ENCODE measurements at places on chromosomes 12 and 14.

- DNase-seq = no peak
Observed at GRCh38 chr12:51448618-51449256, 24.1 kb downstream of the SLC4A8 start.

DNA sequence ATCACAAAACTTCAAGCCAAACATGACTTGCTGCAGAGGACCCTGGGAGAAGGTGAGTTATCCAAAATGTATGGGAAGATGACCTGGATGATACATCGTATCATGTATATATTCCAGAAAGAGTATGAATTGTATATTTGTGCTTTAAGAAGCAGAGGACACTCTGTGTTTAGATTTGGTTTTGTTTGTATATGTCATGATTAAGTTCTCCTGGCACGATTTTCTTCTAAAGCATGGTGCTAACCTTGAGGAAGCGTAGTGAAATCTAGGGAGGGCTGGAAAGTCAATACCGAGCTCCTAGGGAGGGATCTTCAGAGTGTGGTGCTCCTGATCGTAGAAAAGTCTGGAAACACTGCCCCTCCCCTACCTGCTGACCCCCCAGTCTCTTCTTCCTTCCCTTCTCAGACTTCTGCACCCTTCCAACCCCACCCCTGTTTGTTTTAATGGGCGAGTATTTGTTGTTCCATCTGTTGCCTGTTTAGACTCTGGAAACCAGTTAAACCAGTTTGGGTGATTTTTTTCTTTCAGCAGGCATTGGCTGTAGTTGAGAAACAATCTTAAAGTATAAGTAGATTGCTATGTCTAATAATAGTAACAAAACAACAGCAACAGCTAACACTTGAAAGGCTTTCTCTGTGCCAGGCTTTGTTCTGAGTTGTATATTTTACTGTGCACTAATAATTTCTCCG lies 141.6 kb downstream of the KICS2 start:
- no peak for DNase-seq

DNA sequence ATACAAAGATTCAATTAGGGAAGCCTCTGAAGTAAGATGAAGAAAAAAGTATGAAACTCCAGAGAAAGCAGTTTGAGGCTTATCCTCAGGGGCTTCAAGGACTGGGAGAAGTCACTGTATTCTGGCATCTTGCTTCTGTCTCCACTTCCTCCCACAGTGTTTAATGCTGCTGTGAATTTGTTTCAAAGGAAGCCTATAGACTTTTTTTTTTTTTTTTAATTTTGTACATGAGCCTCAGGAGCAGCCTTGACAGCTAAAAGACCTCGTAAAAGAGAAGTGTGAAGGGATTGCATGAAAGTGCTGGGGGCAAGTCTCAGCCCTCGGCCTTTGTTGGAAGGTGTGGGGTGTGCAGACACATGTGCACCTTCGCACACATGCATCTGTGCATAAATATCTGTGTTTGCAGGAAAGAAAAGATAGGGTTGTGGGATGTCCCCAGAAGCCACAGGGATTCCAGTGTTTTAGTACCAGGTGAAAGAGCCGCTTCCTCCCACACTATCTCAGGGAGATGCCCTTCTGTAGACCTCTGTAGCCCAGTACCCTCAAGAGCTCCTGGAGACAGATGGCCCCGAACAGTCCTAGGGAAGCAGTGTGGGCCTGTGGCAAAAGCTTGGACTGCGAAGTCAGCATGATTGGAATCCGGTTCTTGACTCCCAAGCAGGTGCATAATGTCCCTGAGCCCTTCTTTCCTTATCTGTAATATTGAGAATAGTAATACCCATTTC lies 193.5 kb upstream of the BCL2L14 start:
- DNase-seq = no peak

GRCh38 chr12:132866251-132866828 lies 21.1 kb downstream of the CHFR start:
- no peak for DNase-seq

GRCh38 chr14:23766737-23767401 lies 130.7 kb downstream of the DHRS2 start:
- DNase-seq = no peak

GRCh38 chr12:47078733-47079467 lies 521 bp upstream of the PCED1B start:
- DNase-seq = no peak

DNA sequence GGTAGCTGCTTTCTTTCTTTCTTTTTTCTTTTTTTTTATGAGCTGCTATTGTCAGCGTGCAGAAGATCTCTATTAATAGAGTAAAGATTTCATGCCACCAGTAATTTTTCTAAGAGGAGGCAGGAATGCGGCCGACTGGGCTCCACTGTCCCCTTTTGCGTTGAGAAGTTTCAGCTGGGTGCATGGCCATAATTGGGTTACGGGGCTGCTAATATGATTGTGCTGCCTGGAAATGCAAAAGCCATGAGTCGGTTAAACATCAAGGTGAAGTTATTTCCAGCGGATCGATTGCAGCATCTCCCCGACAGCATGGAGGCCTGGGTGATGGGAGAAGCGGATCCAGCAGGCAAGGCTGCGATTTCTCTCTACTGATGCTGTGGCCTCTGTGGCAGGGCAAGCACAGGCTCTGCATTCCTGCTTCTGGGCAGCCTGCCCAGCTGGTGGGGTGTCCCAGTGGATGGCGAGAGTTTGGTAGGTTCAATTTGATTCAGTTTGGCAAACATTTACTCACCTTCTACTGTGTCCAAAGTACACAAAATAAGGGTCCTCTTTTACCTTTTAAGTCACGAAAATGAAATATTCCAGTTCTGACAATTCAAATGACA lies 54.4 kb upstream of the PRMT8 start:
- DNase-seq = no peak

GRCh38 chr12:63968673-63969072 lies 124.2 kb downstream of the SRGAP1 start:
- DNase-seq = no peak

GRCh38 chr14:99541211-99541610 lies 60.0 kb downstream of the CCNK start:
- DNase-seq = no peak

DNA sequence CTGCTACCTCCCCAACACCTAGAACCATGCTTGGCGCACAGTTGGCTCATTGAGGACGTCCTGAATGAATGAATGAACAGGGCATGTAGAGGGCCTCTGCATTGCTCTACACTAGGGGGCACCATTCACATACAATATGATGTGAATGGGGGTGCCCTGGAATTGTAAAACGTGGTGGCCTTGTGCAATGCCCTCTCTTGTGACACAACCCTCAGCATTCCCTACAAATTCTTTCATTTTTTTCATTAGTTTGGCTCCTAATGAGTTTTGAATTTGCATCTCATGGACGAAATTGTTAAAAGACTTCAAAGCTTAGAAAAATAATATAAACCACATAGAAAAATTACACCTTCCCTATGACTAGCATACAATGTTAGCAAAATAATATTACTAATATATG lies 2.3 kb upstream of the DIO2 start:
- DNase-seq = no peak

GRCh38 chr12:62848418-62848817 lies 86.5 kb downstream of the PPM1H start:
- DNase-seq = no peak

DNA sequence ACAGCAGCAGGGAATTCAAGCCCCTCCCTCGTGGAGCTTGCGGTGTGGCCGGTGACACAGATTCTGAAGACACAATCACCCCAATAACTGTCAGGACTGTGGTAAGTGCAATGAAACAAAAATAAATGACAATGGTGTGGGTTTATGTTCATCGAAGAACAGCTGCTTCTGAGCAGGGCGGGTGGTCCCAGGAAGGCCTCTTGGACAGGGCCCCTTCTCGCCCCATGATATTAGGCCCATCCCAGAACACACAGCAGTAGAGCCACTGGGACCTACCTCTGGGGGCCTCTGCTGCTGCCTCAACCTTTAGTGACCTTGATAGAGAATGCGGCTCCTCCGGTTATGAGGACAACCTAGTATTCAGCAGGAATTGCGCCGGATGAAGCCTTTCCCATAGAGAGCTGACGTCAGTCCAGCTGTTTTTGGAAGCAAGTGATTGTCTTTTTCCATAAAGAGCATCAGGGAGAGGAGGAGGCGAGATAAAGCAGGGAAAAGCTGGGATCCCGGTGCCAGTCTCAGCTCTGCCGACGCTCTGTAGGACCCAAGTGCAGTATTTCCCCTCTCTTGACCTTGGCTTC lies 84.1 kb upstream of the BCL11B start:
- DNase-seq = no peak

DNA sequence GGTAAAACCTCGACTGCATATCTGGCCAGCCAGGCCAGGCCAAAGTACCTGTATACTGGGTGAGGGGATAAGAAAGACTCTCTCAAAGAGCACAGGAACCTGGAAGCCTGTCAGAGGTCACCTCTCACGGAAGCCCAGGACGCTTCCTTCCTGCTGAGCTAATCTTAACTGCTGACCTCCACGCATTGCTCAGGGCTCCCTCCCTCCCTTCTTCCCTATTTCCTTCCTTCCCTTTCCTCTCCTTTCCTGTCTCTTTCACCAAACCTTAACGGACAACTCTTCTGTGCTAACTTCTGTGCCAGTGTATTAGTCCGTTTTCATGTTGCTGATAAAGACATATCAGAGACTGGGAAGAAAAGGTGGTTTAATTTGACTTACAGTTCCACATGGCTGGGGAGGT lies 14.8 kb upstream of the RNASE10 start:
- DNase-seq = no peak

- no peak for DNase-seq
Observed at GRCh38 chr14:36477266-36477665, 42.8 kb downstream of the NKX2-1 start.
